ENCODE measurements at places on chromosomes 5 and 9.

- DNase-seq: no peak
These were observed 25.9 kb upstream of the DAPK1 start for GRCh38 chr9:87471746-87472145.

DNA sequence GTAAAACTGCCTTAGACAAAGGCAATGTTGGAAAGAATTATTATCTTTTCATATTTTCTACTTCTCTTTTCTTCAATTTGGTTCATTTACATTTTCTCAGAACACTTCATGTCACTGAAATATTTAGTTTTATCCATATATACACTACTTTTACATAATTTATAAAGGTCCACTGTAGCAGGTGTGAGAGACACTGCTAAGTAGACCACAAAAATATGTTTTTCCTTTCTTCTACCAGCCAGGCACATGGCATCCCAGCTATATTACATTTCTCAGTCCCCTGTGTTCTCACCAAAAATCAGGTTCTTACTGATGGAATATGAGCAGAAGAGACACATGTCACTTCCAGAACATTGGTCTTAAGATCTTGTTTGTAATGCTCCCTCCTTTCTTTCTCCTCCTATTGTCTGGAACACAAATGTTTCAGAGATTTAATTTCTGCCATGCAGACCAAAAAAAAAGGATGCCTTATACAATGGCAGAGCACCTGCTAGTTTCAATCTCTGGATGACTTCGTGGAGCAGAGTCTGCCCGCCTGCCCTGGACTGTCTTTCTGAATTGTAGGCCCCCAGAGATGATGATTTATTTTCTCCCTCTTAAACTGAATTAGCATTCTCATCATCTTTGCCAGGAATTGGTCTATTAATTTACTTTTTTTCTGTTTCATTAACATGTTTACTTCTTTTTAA is 125.4 kb upstream of the ACOT12 start:
- DNase-seq: no peak

DNA sequence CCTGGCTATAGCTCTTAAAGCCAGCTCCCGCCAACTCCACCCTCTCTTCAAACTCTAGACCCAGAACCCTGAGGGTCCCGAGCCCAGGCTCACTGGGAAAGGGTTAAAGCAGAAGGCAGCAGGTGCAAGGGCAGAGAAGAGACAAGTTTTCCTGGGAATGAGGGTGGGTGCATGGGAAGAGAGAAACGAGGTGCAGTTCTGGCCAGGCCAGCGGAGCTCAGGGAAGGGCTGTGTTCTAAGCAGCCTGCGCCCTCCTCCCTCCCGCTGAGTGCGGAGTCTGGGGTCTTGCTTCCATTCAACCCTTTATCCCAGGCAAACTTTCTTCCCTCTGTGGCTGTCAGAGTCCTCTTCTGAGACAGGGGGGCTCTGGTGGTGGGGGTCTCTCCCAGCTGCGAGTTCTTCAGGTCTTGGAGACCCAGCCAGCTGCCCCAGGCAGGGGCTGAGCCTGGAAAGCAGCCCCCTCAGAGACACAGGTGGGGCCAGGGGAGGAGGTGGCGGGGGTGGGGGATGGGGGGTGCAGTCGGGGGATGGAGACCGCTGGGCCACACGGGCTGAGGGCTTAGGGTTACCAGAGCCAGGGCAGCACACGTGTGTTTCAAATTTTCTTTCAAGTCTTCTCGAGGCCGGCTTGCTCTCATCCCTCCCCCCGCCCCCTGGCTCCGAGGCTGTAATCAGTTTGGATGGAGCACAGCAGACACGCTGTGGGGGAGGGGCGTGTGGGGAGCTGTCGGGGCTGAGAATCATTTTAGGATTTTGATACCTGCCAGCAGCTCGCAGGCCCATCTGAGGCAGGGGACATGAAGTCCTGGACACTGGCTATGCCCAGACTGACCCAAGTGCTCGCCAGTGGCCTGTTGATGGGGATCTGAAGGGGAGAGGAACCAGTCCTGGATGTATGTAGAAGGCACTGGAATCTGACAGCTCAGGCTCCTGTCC is 169.6 kb upstream of the SMIM23 start:
- no peak for DNase-seq

DNA sequence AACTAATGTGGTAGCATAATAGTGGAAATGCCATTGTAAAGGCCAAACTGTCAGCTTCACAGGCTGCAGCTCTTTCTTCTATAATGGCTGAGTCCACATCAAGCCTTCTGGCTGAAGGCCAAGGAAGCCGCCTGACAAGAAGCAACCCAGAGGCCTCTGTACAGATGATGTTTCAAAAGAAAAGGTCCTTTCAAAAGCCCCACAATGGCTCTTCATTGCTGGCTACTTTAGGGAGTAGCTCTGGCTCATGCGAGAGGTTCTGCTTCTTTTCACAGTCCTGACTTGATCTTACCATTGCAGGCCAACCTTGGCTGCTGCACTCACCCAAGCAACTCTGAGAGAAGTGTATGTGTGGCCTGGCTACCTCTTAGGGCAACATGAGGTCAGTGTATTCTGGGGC is 54.5 kb upstream of the EQTN start:
- DNase-seq: no peak

- DNase-seq: no peak
These were observed 189.7 kb downstream of the GNAQ start for GRCh38 chr9:77841739-77842386.

- no peak for DNase-seq
These were observed 38.4 kb downstream of the TLE4 start for GRCh38 chr9:79610019-79610631.

- no peak for DNase-seq
These were observed 62.0 kb downstream of the ANKRD33B start for GRCh38 chr5:10625700-10626472.

GRCh38 chr5:55220433-55221185 is 6.5 kb downstream of the MCIDAS start:
- DNase-seq: no peak

GRCh38 chr5:159207222-159207685 is 2.1 kb downstream of the RNF145 start:
- no peak for DNase-seq

GRCh38 chr5:125093776-125094175 is 347.3 kb upstream of the ZNF608 start:
- no peak for DNase-seq

DNA sequence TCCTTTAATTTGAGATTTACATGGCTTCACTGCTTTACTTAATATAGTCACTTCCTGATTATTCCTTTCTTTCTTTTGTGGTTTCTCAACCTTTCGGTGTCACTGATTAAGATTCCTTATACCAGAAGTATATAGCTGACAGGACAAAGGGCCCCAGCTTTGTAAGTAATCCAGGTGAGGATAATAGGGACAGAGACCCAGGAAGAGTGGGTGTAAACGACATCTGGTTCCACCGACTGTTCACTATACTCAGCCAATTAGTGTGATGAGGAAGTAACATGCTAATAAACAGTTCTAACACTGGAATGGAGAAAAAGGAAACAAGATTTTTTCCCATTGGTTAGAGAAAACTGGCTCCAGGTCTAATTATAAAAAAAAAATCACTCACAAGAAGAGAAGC is 286.3 kb upstream of the EFNA5 start:
- no peak for DNase-seq

- DNase-seq: no peak
These were observed 1156.8 kb upstream of the SEMA6A start for GRCh38 chr5:117731446-117731845.

DNA sequence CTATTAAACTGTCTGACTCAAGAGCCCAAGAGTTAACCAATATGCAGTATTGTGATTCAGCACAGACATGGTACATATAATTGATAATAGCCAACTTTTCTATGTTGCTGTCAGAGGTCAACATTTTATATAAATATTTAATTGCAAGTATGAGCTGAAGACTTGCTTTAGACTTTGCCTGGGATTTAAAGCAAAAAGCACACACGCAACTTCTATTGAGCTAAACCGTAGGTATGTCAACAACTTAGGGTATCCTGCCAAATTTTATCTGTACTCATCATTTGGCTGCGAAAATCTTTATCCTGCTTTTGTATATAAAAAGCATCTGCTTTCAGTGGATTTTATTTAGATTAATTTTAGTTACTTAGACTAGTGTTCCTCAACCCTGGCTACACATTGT is 27.4 kb downstream of the UHRF2 start:
- no peak for DNase-seq

DNA sequence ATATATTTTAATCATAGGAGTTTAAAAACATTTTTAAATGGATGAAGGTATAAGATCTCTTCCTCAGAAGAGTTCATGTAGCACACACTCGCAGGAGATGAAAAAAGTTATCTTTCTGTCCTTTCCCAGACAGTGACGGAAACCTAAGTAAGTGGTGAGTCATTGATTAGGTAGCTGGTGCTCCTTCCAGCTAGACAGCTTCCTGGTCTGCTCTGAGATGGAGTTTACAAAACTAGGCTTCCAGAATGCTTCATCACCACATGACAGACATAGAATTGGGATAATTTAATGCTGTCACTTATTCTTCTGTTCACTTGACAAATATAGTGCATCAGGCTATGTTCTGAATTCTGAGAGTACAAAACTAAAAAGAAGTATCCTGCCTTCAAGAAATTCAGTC is 2393.0 kb upstream of the C9orf72 start:
- DNase-seq: no peak

DNA sequence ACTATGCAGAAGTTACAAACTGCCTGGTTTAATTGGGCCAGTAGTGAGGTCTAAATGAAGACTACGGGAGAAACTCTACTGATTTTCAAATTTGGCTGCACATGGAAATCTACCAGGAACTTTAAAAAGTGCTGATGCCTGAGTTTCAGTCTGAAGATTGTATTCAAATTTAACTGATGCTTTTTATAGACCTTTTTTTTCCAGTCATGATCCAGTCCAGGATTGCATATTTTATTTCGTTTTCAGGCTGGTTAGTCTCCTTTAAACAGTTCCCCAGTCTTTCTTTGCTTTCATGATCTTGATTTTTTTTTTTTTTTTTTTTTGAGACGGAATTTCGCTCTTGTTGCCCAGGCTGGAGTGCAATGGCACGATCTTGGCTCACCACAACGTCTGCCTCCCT is 23.7 kb upstream of the SPZ1 start:
- no peak for DNase-seq

DNA sequence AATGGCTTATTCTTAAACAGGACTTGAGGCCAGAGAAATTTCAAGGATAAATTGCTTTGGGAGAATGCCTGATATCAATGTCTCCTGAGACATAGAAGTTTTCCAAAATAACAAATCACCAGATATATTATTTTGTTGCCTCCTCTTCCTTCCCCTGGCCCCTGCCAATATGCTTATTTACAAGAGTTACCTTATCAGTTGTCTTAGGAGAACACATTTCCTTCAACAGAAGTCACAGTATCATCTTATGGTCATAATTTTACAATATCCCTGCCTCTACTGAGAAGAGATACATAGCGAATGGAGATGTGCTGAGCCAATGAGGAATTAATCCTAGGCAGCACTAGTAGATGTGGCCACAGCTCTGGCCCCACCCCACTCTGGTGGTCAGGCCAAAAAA is 43.1 kb downstream of the TMEM252 start:
- no peak for DNase-seq

DNA sequence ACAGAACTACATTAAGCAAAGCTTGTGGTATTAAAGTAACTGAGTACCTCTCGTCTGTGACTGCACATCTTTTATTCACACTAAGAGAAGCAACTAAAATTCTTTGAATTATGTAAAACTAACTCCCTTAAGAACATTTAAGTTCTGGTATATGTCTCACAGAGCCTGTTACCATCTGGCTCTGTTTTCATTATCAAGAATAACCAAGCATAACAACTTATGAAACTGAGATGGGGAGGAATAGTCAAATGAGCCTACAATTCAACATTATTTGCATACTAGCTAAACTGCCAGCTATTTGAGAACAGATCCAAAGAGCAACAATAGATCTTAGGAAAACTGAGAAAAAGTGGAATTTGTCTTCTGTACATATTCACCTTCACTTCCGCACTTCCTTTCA is 25.3 kb upstream of the ISOC1 start:
- no peak for DNase-seq

- no peak for DNase-seq
These were observed 72.5 kb upstream of the SLC1A1 start for GRCh38 chr9:4417578-4418325.

- DNase-seq: no peak
These were observed 707 bp upstream of the RIMOC1 start for GRCh38 chr5:41903382-41903891.

DNA sequence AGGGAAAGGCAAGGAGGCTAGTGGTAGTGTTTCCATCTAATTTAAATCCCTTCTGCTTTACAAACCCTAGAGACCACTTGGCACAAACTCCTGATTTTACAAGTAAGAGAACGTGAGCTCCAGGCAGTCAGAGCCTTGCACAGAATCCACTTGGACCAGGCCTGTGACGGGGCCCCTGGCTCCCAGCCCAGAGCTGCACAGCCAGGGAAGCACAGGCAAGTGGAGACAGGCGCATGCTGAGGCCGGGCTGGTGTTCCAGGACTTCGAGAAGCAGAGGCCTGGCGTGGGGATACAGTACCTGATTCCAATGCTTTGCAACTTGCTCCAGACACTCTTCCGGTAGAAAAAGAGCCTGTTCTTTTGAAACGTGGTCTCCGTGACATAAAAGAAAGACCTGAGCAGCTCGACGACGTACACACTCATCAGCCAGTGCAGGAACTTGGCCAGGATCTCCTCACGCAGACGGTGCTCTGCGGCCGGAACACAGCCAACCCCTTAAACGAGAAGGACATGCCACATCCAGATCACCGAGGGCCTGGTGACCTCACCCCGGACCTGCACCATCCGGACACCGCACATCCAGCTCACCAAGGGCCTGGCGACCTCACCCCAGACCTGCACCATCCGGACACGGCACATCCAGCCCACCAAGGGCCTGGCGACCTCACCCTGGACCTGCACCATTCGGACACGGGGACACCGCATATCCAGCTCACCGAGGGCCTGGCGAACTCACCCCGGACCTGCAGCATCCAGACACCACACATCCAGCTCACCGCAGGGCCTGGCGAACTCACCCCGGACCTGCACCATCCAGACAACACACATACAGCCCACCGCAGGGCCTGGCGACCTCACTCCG is 12.5 kb downstream of the TERT start:
- DNase-seq: no peak

DNA sequence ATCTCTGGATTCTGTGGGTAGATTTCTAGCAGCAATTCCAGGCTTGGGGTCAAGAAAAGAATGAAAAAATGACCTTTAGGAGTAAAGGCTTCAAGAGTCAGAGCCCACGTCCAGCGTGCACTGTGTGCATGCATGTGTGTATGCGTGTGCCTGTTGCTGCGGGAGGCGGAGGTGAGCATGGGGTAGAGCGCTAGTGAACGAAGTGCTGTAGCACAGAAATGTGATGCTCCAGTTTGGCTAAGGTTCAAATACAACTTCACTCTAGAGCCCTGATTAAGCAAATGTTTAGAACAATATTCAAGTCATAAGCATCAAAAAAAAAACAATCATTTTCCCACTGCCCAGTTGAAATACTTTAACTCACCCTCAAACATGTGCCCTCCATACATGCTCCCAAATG is 403.9 kb downstream of the ZNF608 start:
- DNase-seq: no peak

DNA sequence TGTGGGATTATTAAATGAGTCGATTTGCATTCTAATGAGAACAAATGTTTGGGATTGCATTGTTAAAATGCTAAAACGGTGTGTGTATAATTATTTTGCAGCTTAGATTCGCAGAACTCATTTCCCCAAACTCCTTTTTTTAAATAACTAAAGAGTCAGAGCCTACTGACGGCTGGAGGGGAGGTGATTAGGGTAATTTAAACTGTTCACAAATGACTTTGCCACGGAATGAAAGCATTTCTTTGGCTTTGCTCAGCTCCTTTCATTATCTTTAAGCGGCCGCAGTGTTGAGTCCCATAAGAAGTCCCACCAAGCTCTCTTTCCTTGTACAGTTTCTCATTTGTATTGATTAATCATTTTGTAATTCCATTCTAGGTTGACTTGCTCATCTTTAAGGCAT is 1632.8 kb downstream of the MAT2B start:
- DNase-seq: no peak
